ENCODE measurements at places on chromosomes 16 and 17. TPM values are rescaled to one million over a fixed set of nuclear protein-coding genes. Genes with fewer than 3 reads are reported as not detected.

- DNase-seq = no peak
These were observed 325.5 kb downstream of the CA10 start for GRCh38 chr17:51833045-51833444.

DNA sequence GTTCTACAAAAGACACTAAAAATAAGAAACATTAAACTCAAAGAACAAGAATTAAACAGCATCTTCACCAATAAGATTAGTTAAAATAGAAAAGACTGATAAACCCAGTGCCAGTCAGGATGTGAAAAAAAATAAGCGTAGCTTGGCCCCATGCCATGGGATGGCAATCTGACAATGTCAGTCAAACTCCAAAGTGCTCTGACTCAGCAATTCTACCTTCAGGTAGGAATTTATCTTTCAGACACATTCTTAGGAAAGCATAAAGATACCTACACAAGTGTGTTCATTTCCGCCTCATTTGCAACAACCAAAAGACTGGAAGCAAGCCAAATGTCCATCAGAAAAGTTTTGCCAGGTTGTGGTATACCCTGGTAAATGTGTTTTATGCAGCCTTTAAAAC, 9.1 kb upstream of the MPO start:
- no peak for DNase-seq

Gene OTOP3
- total RNA-seq = not detected

DNA sequence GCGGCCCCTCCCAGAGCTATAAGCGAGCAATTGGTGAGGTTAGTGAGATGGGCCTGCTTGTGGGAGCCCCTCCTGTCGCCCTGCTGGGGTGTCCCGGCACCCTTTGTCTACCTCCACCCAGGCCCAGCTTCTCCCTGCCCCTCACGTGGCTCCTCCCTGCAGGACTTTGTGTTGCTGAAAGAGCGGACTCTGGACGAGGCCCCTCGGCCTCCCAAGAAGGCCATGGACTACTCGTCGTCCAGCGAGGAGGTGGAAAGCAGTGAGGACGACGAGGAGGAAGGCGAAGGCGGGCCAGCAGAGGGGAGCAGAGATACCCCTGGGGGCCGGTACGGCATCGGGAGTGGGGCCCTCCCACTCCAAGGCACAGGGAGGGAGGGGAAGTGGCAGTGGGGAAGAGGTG, 6.1 kb upstream of the C17orf107 start:
- DNase-seq = no peak

DNA sequence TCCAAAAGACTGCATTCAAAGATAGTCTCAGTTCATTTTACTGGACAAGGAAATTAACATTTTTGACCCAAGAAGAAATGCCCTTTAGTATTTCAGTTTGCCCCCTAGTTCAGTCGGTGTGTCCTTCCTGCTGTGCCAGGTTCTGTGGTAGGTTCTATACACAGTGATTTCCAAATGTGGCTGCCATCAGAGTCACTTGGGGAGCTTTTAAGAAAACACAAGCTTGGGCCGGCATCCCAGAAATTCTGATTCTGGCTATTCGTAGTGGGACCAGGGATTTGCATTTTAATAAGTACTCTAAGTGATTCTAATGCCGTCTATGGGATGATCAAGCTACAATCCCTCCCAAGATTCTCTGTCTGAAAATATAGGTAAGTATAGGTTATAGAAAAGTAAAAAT, 10.2 kb downstream of the RSPRY1 start:
- DNase-seq = no peak

DNA sequence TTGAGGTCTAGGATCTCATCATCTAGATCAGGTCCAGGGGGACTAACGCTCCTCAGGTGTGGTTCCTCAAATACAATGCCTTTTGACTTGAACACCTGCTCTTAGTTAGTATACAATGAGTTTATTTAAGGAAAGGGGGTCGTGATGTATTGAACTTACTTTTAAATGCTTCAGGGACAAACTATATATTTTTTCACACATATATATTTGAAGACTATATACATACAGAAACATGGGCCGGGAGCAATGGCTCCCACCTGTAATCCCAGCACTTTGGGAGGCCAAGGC, 11.5 kb upstream of the USP32 start:
- DNase-seq = no peak

GRCh38 chr17:16190703-16191360, 24.5 kb downstream of the NCOR1 start:
- DNase-seq = no peak

Gene VAT1
- 26.4 TPM for total RNA-seq

Gene ZNF597
- total RNA-seq = 2.2 TPM

DNA sequence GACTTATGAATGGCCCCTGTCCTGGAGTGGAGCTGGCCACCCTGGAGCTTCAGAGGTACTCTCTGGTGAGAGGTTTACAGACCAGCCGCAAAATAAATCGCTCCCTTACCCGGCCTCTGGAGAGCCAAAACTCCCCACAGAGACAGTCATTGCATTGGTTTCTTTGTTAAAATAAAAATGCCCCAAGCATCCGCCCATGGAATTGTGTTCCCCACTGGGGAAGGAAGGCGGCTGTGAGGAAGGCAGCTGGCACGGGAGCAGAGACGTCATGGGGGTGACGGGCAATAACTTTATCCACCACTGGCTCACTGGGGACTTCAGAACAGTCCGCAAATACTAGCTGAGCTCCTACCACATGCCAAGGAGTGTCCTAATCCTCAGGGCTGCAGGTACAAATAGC, 266.2 kb upstream of the FOXF1 start:
- no peak for DNase-seq

GRCh38 chr17:55281649-55282378, 17.1 kb downstream of the HLF start:
- DNase-seq = no peak

Gene MPV17L
- 0.19 TPM for total RNA-seq

Data from T-cell (primary cell).